ENCODE measurements at places on chromosomes 7 and 10. TPM values are rescaled to one million over a fixed set of nuclear protein-coding genes. Genes with fewer than 3 reads are reported as not detected.

Gene EBLN1
- total RNA-seq = not detected

Gene RADIL
- 5.4 TPM for total RNA-seq

DNA sequence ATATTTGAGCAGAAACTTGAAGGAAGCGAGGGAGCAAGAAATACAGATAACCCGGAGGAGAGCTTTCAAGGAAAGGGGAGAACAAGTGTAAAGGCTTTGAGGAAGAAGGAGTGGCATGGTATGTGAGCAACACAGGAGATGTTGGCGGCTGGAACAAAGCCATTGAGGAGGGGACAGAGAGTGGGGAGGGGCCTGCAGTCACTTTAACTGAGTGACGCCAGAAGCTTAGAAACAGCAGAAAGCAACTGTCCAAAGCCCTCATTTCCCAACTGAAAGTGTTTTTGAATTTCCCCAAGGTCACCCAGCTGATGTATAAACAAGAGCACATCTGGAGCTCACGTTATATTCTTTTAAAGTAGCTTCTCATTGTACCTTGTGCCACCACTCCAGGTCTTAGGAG, 19.1 kb downstream of the AUTS2 start:
- DNase-seq = no peak

DNA sequence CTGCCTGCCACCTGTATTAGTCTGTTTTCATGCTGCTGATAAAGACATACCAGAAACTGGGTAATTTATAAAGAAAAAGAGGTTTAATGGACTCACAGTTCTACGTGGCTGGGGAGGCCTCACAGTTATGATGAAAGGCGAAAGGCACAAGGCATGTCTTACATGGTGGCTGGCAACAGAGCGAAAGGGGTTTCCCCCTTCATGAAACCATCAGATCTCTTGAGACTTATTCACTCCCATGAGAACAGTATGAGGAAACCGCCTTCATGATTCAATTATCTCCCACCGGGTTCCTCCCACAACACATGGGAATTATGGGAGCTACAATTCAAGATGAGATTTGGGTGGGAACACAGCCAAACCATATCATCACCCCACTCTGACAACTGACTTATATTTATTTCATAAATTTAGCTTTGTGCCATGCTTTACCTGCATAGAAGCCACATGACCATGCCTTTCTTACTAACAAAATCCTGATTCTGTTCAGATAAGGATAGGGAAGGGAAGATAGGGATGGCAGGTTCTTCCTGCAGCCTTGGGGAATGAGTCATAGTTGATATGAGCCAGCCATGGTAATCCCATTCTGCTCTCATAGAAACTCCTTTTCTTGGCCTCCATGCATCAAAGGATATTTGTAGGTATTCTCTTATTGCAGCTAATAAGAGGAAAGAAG, 191.3 kb upstream of the AGK start:
- no peak for DNase-seq
